Naive thymus-derived CD8-positive, alpha-beta T cell (primary cell): ENCODE measurements at places on chromosomes 2 and 18. TPM values are rescaled to one million over a fixed set of nuclear protein-coding genes. Genes with fewer than 3 reads are reported as not detected.

- H3K4me3 ChIP-seq = no peak overlapping the region
- no peaks in the 10 kb centered on the region for H3K4me1 ChIP-seq
- no peak overlapping the region for H3K27ac ChIP-seq
- peak; percentile 1 for DNase-seq
- no peaks in the 10 kb centered on the region for H3K36me3 ChIP-seq
Observed at GRCh38 chr2:118539290-118539689, 308.2 kb downstream of the EN1 start.

DNA sequence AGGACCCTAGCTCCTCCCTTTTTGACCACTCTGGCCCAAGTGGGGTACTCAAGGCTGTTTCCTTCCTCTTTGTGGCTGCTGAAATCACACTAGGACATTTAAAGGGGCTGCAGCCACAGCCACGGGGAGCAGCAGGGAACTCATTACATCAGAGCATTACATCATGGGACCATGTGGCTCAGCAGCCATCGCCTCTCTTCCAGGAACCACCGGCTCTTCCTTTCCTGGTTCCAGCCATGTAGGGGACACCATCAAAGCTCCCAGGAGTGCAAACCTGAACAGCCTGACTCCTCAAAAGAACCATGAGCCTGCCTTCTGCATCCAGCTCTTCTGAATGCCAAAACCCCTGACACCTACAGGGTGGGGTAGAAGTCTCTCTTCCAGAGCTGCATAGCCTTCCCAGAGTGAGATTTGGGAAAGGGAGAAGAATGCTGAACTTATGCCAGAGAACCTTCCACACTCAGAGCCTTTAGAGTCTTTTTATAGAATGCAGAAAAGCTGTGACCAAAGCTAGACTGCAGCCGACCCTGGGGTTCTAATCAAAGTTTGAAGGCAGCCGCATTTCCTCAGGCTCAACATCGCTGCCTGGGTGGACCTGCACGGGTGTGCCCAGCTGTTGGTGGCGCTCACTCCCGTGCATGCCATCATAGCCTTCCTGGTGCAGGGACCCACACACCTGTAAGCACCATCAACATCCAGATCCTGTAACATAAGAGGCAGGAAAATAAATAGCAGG, 121.7 kb downstream of the KLHL29 start:
- no peaks in the 10 kb centered on the region for H3K36me3 ChIP-seq
- DNase-seq = no peak
- peaks cover 8% of the 10 kb centered on the region for H3K27me3 ChIP-seq
- H3K4me1 ChIP-seq = no peaks in the 10 kb centered on the region

CPO gene
- polyA plus RNA-seq = not detected

IL36RN gene
- polyA plus RNA-seq = not detected

IRS1 gene
- polyA plus RNA-seq = 0.51 TPM

FHOD3 gene
- polyA plus RNA-seq = not detected

RAB6D gene
- not detected for polyA plus RNA-seq

CROCC2 gene
- not detected for polyA plus RNA-seq
